ENCODE measurements at places on chromosomes 3 and 15.

GRCh38 chr3:187046033-187046432 lies 93.3 kb downstream of the RPL39L start:
- DNase-seq = no peak

DNA sequence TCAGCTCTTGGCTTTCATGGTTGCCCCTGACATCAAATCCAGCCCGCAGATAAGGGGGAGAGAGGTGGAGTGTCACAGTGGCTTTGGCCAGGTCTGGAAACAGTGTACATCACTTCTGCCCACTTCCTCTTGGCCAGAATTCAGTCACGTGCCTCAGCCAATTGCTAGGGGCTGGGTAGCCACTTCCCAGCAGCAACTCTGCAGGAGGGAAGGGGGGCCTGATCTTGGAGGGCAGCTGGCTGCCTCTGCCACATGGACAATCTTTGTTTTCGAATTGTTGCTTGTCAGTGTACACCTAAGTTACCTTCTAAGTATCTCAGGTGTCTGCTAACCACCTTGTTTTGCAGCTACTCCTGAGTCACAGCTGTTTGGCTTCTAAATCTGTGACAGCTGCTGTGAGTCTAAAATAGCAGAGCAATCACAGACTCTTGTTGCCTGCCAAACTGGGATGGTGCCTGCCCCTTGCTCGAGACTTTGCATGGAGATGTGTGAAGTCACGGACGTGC lies 41.0 kb upstream of the LIMD1 start:
- no peak for DNase-seq

- DNase-seq = no peak
Measured at GRCh38 chr3:74273091-74273490, 341.4 kb downstream of the CNTN3 start.

- DNase-seq = no peak
Measured at GRCh38 chr15:79991826-79992225, 20.8 kb upstream of the BCL2A1 start.

DNA sequence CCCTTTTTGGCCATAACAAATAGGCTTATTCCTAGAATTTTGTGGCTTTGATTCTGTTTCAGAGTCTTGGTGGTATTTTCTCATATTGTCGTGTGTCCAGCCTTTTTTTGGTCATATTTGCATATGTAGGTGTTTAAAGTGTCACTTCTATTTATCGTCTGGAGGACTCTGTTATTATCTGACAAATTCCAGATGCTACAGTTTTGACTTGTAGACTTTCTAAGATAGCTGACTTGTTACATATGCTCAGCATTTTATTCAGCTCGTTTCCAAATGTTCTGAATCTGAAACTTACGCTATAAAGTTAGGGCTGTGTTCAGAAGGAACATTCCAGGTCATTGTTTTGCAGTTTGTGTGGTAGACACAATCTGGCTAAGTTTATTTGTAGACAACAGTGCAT lies 1.9 kb downstream of the PPP4R2 start:
- DNase-seq = no peak

GRCh38 chr15:42921342-42921731 lies 759 bp upstream of the TTBK2 start:
- DNase-seq = peak; percentile 46

GRCh38 chr15:65361708-65362459 lies 15.9 kb downstream of the IGDCC3 start:
- DNase-seq = no peak

- no peak for DNase-seq
Measured at GRCh38 chr3:132407025-132407424, 10.3 kb upstream of the DNAJC13 start.

- DNase-seq = peak; percentile 93
Measured at GRCh38 chr3:50567386-50568167, at the start of gene C3orf18. Gene C3orf18, minus strand, starts transcription at chr3:50567747. Its CDS starts 2,048 bp downstream, at chr3:50565699.
